ENCODE measurements at places on chromosomes 4 and X.

DNA sequence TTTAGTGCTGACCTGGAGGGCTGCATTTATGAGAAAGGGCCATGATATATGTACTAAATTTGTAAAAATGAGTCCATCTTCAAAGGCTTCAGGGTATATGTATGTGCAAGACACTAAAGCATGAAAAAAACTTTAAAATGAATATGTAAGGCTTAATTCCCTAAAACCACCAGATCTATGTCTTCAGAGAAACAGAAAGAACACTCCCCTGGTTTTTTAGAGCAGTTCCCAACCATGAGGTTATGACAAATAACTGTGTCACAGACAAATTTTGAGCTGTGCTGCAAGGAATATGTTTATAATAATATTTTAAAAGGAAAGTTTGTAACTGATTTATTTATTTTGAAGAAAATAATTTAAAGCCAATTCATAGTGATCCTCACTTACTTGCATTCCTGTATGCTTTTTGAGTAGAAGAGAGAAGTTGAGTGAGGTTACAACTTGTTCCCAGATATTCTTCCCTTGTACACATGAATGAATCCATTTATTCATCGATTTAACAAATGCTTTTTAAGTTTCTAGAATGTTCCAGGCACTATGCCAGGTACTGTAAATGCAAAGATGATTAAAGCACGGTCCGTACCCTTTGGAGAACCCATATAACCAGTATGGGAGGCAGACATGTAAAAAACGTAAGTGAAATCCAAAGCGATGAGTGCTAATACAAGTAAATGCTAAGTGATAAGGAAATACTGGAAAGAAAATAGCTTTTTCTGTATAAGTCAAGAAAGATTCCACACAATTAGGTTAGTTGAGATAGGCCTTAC is 295.2 kb upstream of the DIAPH2 start:
- no peak for DNase-seq

GRCh38 chr4:3414421-3415279 is 27.1 kb upstream of the HGFAC start:
- no peak for DNase-seq

DNA sequence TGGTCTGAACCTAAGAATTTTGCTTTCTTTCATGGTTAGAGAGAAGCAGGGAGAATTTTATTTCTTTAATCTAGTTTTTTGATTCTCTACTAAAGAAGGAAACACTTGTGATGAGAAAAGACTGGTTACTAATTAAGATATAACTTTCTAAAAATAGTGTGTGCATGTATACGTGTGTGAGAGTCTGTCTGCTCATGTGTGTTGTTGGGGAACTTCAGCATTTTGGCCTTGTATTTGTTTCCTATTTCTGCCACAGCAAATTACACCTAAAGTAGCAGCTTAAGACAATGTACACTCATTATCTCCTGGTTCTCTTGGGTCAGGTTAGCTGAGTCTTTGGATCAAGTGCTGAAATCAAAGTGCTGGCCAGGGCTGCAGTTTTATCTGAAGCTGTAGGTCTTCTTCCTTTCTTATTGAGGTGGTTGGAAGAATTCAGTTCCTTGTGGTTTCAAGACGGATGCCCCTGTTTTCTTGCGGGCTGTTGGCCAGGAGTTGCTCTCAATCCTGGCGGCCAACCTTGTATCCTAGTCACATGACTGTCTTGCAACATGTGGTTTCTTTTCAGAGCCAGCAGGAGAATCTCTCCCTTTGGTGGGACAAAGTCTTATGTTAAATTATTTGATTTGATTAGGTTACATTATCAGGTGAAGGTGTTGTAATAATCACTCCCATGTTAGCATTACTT is 188.4 kb upstream of the CLNK start:
- no peak for DNase-seq

DNA sequence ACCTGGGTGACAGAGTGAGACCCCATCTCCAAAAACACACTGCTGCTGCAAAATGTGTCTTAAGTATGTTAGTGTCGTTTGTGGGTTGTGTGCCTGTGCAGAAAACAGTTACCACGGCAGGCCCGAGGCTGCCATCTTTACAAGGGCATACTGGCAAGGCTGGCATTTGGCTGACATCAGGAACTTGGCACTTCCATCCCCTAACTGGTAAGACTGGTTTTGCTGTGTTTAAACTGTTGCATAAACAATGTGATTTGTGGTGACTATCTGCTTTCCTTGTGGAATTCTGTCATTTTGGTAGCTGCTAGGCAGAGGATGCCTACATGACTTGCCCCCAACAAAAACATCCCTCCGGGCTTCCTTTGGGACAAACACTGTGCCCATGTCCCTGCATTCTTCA is 12.3 kb downstream of the LRP2BP start:
- DNase-seq = no peak

DNA sequence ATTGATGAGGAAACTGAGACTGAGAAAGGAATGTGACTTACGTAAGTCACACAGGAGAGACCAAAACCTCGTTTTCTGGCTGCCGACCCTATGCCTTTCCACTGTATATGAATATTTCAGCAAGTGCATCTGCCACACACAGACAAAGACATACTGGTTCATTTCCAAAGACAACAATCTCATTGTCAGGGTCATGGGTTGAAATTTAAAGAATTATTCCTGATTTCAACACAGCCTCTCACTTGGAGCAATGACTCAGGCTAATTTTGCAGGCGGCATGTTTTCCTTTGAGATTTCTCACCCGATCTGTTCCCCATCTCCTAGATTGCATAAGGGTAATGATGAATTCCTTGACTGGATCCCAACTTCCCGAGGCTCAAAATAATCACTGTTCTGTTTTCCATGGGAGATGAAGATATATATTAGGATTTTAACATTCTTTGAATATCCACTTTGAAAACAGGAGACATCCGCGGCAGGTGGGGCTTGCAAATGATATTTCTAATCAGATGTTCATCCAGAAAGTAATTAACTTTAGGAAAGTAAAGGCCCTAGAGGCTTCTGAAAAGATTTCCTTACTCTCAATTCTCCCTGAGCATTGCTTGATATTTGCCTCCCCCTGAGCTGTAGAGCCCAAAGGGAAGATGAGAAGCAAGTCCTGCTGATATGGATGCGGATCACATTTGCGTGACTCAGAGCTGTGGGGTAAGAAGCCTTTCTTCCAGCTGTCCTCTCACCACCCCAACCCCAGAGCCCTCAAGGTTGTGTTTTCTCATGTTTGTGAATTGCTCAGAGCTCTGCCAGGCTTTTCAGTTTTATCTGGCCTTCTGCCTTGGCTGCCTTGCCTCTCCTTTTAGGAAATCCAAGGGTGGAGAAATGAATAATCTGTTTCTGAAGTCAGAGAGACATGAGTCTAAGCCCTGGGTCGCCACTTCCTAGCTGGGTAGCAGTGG is 361.1 kb upstream of the BOD1L1 start:
- DNase-seq = no peak

DNA sequence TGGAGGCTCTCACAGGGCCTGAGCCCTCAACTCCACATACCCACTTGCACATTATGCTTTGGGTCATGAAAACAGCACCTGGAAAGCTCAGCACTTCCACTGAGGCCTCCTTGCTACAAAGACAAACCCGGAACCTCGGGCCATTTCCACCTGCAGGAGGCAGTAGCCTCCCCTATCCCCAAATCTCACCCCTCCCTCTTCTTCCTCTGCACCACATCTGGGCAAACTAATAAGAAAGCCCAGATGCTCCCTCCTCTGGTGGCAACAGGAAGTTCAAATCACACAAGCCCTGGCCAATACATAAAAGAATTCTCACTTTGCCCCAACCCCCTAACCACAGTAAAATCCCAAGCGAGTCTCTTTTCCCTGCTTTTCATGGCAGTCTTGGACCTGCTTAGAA is 136.4 kb downstream of the MAPK10 start:
- DNase-seq = no peak
